Left kidney (tissue), 8 donors: ENCODE measurements at places on chromosomes 13 and 19.

GRCh38 chr19:58474997-58475713 lies 997 bp upstream of the ZNF446 start:
- no peak for DNase-seq

- DNase-seq = no peak
Measured at GRCh38 chr19:33359581-33359980, 13.9 kb upstream of the CEBPG start.

DNA sequence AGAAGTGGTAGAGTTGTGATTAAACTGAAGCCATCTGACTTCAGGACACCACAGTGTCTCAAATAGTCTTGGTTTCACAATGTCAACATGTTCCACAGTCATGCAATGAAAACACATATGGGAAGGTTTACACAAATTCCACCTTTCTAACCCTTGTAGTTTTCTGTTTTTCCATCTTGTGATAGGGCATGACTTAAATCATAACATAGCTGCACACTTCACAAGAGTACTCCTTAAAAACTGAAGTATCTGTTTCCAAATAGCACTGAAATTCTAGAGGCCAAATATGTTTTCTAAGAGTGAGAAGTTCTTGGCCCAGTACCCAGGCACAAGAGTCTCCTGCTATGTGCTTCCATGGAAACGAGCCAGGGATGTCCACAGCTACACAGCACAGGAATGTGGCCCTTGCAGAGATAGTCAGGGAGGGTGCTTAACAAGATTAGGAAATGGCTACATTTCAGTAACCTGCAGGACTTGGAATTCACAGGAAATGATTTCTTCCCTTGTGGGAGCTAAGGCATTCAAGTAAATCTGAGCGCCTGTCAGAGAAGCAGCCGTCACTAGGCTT lies 269.1 kb downstream of the NDFIP2 start:
- peak; percentile 59 for DNase-seq

DNA sequence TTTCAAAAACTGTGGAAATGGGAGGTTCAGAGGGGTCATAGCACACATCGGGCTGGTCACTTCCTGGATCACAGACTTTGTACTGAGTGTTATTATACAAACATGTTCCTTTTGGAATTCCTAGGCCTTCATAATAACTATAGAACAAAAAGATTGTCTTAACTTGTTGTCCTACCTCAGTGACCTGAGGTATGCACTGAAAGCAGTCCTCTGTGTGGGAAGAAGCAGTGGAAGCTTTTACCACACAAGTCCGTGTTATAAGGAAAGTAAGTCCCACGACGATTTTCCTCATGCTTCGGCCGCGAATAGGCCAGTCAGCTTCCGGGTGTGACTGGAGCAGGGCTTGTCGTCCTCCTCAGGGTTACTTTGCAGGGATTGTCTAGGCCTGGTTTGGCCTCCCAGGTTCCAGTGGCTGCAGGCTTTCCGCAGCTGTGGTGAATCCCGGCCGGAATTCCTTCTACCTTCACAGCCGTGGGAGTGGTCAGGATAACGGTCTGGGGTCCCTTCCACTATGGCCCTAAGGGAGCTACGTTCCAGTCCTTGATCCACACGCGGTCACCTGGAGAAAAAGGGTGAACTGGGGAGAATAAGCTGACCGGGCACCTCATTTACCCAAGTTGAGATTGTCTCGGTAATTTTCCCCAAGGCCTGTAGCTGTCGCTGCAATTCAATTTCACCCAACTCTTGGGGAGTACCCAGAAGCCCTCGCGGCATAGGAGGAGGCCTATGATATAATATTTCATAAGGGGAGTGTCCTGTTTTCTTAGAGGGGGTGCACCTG lies 16.0 kb downstream of the NAPSA start:
- no peak for DNase-seq

- DNase-seq = no peak
Measured at GRCh38 chr19:15354566-15355296, 22.4 kb upstream of the BRD4 start.

DNA sequence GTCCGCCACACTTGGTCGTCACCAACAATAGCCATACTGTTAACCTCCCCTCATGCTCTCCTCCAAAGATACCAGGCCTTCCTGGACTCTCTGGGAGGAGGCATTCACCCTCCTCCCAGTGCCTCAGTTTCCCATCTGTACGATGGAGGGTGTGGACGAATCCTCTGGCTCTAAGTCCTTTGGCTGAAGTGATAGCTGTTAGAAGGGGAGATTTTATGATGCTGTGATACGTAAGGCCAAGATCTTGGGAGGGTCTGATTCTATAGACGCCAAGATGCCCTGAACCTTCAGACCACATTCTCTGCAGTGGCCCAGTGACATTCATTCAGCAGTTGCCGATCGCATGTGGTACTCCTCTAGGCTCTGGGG lies 14.8 kb upstream of the NOP53 start:
- no peak for DNase-seq

DNA sequence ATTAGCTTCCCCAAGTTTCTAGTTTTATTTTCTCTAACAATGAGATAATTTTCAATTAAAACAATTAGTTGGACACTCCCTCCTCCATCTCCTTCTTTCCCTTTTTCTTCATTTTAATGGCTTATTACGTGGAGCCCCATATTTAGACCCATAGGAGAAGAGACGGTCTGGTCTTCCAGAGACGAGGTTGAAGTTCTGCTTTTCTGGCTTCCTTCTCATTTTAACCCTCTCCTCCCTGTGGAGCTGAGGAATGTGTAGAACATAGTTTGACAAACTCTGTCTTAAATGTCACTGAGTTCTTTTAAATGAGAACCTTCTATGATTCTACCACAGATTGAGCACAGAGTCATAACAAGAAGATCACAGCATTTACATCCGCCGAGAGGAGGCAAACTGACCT lies 86.8 kb downstream of the EDNRB start:
- DNase-seq = no peak

- DNase-seq = no peak
Measured at GRCh38 chr19:10111405-10111811, at the start of gene P2RY11. P2RY11 (plus strand) TSS chr19:10111693; CDS start chr19:10111722, 29 bp downstream.
